ENCODE measurements at places on chromosomes 1 and 21.
A peak's percentile ranks its signal among the peaks of the same experiment; 100 is the strongest.

DNA sequence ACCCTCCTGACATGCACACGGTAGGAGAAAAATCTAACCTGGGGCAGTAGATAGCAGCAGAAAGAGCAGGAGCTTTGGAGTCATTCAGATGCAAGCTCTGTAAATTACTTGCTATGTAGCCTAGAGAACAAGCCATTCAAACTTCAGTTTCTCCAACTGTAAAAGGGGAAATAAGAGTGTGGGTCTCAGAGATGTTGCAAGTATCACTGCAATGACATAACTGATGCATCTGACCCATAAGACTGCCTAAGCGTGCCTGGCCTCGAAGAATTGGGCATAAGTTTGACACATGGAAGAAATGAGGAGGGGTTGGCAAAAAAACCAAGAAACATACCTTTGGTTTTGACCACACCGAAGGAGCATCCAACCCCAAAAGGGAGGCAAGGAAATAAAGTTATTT lies 5.2 kb downstream of the AK2 start:
- no peak for DNase-seq

DNA sequence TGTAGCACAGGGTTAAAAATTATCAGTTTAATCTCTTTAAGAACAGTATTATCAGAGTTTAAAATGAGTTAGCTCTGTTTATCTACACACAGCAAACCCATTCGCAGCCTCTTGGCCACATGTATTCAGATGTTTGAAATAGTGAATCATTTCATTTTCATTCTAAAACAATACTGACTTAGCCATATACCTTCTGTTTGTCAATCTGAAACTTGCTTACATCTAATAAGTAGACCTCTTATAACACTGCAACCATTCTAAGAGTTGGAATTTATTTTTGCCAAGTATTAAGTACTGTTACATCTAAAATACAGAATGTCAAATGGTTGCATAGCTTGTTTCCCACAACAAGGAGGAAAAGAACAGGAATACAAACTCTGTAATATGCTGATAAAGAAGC lies 25.4 kb downstream of the ANGEL2 start:
- DNase-seq = no peak

DNA sequence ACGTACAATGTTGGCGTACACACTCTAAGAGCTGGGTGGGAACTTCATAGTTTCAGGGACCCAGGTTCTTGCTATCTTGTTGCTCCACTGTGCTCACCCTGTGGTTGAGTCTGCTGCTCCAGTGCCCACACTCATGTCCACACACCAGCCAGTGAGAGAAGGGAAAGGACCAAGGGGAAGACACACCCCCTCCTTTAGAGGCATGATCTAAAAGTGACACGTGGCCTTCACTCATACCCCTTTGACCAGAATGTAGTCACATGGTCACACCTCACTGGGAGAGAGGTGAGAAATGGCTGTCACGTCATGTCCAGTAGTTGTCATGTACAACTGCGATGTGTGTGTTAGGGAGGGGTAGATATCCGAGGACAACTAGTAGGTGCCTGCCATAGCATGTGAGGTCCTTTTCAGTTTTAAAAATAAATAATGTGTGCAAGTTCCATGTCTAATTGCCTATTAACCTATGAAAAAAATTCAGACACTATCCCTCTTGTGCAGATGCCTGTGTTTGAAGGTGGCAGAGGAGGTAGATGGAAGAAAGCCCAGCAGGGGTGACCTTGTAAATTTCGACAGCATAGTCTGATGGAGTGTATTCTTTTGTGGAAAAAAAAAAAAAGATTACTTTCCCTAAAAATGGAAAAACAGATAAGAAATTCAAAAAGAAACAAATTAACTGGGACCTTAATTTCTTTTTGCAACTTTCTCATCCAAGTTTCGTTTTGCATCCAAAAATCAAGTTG lies 149.6 kb downstream of the C1orf21 start:
- DNase-seq = no peak

GRCh38 chr1:200452850-200453552 lies 43.2 kb upstream of the ZNF281 start:
- no peak for DNase-seq

DNA sequence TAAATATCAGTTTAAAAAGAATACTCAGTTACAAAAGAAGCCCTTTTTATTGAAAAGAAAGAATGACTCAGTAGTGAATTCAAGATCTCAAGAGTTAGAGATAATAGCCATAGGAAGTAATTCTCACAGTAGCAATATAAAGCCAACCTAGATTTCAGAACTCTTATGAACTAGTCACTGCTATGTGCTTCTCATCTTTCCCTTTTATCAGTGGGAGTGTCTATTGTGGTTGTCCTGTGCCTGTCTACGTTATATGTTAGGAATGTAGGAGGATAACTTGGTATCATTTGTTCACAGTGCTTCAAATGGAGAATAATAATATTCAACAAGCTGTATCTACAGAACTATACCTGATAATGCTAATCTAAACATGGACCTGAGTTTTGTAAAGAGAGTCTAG lies 73.1 kb upstream of the RGS21 start:
- DNase-seq = no peak

DNA sequence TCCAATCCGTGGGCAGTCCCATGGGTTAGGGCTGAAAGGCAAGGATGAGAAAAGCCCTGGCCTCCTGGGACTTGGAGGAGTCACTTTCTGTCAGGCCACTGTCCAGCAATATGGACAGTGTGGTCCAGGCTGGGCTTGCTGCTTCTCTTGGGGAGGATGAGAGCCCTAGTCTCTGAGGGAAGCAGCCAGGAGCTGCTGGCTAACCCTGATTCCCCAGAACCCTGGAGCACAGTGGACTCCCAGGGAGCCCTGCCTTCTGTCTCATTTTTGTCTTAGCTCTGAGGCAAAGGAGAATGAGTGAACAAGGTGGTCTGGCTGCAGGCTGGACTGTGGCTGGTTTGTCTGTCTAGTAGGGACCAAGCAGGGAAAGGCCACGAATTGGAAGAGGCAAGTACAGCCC lies 23.8 kb upstream of the EDN2 start:
- DNase-seq = no peak

- DNase-seq = no peak
Measured at GRCh38 chr1:62373221-62373620, 54.0 kb upstream of the KANK4 start.

GRCh38 chr1:53697721-53698383 lies 41.1 kb downstream of the GLIS1 start:
- DNase-seq = no peak

- DNase-seq = no peak
Measured at GRCh38 chr21:38900499-38900898, 94.8 kb downstream of the ETS2 start.

DNA sequence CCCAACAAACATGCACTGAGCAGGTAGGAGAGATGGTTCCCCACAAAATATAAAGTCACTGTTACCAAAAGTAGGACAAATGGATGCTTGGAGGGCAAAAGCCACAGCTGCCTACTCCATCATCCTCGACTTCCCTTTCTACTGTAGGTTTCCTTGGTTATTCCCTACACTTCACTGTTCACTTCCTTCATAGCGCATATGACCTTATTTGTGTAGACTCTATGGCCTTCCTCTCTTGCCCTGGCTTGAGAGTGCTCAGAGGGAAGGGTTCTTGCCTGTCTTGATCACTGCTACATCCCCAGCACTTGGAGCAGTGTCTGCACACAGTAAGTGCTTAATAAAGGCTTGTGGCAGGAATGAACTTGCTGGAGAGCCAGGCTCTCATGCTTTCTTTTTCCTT lies 14.6 kb upstream of the TRNP1 start:
- DNase-seq = no peak

GRCh38 chr1:108016451-108016920 lies 51.5 kb upstream of the VAV3 start:
- peak; percentile 33 for DNase-seq

GRCh38 chr1:45879885-45880598 lies 76.6 kb downstream of the MAST2 start:
- no peak for DNase-seq

GRCh38 chr1:59220356-59220755 lies 76.5 kb upstream of the FGGY start:
- DNase-seq = no peak

DNA sequence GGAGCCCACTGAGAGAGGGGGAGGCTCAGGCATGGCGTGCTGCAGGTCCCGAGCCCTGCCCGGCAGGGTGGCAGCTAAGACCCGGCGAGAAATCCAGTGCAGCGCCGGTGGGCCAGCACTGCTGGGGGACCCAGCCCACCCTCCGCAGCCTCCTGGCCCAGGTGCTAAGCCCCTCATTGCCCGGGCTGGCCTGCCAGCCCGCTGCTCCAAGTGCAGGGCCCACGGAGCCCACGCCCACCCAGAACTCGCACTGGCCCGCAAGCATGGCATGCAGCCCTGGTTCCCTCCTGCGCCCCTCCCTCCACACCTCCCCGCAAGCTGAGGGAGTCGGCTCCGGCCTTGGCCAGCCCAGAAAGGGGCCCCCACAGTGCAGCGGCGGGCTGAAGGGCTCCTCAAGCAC lies 61.5 kb downstream of the C21orf91 start:
- DNase-seq = no peak

GRCh38 chr1:227729881-227730629 lies 5.0 kb downstream of the JMJD4 start:
- peak; percentile 18 for DNase-seq

DNA sequence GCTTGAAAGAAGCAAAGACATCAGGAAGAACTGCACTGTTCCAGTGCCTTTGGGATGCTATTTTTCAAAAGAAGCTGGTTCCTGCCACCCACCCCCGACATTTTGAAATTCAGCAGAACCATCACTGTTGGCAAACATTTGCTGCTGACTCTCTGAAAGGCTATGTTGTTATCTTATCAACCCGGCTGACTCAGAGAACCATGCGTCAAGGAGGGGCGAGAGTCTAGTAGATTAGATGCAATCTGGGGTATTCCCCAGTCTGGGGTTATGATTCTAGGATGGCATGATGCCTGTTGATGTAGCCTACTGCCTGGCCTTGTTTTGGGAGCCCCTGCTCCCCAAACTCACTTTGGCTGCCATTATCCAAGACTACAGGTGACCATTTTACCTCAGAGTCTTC lies 267.8 kb upstream of the RUNX1 start:
- no peak for DNase-seq

DNA sequence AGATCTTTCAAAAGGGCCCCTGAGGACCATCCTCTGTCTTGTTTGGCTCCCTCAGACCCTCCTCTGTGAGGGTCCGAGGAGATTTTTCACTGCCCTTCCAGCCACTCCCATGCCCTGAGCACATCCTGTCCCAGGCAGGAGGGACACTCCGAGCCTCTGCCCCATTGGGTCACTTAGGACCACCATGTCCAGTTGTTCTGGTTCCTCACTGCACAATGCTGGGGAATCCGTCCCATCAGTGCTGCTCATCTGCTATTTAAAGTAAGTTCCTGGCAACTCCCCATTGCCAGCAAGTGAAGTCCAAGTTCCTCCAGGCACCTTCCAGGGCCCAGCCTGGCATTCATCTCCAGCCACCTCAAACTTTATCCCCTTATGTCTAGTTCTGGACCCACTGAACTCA lies 117.5 kb upstream of the GRIK3 start:
- no peak for DNase-seq

DNA sequence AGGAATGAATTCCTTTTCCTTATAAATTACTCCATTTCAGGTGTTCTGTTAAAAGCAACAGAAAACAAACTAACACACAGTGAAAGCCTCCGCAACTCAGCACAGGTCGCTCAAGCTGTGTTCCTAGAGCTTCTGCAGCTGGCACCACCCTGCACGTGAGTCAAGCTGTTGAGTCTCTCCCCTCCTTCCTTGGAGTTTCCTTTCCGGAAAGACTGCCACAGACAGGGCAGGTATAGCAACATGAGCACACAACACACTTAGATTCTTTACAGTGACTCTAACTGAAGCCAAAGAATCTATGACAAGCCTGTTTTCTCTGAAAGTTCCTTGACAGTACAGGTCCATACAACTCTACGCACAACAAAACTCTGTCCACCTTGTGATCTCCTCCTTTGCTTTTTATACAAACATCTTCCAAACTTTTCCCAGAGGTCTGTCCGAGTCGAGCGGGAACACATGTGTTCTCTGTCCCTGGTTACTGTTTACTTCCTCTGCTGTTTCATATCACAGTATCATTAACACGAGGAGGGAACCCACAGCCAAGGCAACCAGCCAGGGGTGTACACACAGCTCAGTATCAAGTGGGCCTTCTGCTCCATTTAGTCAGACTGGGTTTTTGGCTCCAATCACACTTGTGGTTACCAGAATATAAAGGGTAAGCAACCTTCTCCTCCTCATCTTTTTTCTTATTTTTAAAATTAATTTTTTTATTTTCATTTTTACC lies 38.7 kb upstream of the DESI2 start:
- DNase-seq = no peak

- DNase-seq = no peak
Measured at GRCh38 chr1:55127827-55128343, 87.3 kb downstream of the USP24 start.

DNA sequence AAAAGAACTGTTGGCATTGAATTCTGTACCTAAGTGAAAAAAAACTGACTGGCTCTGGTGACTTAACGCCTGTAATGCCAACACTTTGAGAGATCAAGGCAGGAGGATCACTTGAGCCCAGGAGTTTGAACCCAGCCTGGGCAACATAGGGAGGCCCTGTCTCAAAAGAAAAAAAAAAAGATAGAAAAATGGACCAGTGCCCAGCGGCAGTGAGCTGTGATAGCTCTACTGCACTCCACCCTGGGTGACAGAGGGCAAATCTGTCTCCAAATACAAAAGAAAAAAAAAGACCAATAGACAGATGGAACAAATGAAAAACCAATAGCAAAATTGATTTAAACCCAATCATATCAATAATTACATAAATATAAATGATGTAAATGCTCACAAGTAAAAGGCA lies 674 bp upstream of the AKR7A3 start:
- no peak for DNase-seq
